ENCODE measurements at places on chromosomes 1 and 21.
A peak's percentile ranks its signal among the peaks of the same experiment; 100 is the strongest.

- DNase-seq: peak; percentile 81
Observed at GRCh38 chr1:43172527-43172972, 420 bp downstream of the CFAP57 start.

GRCh38 chr21:33230545-33231324 is 997 bp downstream of the IFNAR2 start:
- DNase-seq: peak; percentile 49

DNA sequence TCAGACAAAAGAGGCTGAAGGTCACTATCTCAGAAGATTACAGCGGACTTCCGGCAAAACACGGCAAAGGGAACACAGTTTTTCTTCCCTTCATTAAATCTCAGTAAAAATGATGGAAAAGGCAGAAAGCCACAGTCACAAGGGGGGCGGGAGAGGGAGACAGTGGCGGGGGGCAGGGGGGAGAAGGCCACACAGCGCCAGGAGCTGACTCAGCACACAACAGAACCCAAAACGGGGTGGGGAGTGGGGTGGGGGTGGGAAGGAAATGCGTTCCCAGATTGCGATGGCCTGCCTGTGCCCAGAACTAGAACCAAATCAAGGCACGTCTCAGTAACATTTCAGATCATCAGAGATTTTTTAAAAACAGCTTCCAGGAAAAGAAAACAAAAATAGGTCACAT is 13.4 kb downstream of the CFAP74 start:
- no peak for DNase-seq

GRCh38 chr1:12035312-12035711 is 16.0 kb downstream of the MIIP start:
- DNase-seq: no peak

GRCh38 chr1:185406006-185406690 is 89.1 kb upstream of the IVNS1ABP start:
- DNase-seq: no peak

- no peak for DNase-seq
Observed at GRCh38 chr1:110438893-110439292, 12.1 kb upstream of the PROK1 start.

DNA sequence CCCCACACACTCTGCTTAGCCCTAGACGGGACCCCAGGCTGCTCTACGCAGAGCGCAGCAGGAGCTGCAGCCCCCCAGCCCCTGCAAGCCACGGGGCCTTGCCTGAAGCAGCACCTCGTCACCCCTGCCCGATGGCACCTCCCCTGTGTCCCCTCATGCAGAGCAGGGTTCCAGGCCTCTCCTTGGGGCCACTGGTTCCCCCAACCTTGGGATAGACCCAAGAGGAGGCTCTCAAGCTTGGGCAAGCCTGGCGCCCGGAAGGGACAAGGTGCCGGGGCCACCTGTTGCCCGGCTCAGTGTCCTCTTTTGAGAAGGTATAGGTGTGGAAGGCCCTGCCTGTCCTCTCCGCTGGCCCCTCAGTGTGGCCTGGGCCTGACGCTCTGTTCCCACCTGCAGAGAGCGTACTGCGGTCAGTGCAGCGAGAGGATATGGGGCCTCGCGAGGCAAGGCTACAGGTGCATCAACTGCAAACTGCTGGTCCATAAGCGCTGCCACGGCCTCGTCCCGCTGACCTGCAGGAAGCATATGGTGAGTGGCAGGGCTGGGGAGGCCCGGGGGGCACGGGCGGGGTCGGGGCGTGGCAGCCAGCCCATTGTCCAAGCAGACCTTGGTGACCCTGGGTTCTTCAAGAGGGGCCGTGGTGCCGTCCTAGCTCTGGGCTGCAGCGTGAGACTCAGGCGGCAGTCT is 50.6 kb downstream of the FAAP20 start:
- no peak for DNase-seq

DNA sequence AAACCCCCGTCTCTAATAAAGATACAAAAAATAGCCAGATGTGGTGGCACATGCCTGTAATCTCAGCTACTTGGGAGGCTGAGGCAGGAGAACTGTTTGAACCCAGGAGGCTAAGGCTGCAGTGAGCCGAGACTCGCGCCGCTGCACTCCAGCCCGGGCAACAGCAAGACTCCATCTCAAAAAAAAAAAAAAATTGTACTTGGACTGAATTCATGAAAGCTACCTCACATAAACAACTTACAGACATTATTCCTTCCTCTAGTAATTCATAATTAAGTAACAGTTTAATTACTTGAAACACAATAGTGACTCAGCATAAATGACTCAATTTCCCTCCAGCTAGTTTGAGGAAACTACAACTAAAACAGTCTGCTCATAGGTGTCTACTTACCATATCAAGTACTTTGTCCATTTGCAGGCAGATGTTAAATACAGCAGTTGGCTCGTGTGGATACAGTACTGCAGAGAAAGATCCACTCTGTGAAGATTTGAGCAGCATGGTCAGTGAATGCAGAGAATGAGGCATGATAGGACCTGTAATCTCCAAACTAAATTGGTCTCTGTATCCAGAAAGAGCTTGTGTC is 9.4 kb downstream of the DONSON start:
- DNase-seq: no peak

- DNase-seq: no peak
Observed at GRCh38 chr21:14273736-14274538, 58.0 kb downstream of the RBM11 start.

DNA sequence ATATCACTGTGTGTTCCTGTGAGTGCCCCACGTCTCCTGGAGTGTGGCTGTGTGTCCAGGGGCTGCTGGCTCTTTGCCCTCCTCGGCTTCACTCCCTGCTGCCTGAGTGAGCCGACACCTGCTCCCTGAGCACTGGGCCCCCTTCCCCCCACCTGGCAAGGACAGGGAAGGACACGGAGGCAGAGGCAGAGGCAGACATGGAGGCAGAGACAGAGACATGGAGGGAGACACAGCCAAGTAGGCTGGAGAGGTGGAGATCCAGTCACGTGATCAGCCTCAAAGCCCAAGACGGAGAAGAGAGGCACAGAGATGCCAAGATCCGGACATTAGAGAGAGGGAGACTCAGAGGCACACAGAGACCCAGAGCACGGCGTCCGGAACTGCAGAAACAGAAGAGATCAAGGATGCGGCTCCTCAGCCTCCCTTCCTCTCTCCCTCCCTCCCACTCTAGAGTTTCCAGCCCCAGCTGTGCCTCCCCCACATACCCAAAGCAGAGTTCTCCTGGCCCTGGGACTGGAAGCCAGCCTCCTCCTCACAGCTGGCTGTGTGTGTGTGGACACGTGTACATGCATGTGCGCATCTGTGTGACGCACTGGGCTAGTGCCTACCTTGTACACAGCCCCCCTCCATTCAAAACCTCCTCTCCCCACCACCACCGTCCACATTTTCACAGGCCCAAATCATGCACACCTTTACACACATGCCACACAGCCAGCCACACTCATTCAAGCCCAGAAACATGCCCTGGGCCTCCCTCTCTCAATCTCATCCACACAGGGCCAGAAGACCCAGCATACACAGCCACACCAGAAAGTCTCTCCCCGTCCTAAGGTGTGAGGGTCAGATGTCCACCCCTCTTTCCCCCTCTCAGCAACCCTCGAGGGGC is 39.1 kb upstream of the WASF2 start:
- no peak for DNase-seq

- no peak for DNase-seq
Observed at GRCh38 chr1:223175633-223176032, 32.6 kb upstream of the TLR5 start.

GRCh38 chr1:224763126-224763775 is 147.1 kb downstream of the CNIH3 start:
- no peak for DNase-seq

GRCh38 chr1:211551638-211552460 is 27.1 kb downstream of the SLC30A1 start:
- DNase-seq: no peak

DNA sequence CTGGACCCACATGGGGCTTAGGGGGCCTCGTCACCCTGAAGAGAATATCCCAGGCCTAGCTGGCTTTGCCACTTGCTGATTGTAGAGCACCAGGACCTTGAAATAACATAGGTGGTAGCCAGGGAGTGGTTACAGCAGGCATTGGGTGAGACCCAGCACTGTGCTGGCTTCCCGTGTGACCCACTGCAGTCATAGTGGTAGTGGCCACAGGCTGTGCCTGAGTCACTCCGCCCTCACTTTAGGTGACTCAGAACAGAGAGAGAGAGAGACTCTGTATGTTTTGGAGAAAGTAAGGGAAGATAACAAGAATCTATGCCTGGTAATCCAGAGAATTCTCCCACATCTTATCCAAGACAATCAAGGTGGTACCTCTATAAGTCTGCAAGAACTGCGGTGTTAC is 98.7 kb upstream of the LHX8 start:
- DNase-seq: no peak

DNA sequence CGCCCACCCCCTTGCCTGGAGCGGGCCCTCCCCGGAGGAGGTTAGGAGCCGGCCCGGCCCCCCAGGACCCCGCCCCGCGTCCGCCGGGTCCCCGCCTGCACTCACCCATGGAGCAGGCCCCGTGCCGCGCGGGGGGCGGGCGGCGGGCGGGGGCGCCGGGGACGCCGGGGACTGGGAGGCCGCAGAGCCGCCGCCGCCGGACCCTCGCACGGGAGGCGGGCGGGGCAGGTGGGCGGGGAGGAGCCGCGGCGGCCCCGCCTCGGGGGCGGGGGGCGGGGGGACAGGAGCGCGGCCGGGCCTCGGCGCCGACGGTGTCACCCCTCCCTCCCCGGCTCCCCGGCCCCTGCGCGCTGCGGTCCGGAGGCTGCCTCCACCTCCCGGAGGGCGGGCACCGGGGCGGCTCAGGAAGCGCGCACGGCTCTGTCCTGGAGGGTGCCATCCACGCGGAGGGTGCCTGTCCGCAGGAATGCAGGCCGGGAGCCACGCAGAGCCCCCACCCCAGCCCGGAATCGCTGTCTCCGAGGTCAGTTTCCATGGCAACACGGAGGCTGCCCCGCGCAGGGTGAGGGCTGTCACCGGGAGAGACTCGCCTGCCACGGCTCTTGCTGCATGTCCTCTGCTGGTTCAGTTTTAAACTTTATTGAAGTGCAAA is 5.9 kb upstream of the PLEKHG5 start:
- DNase-seq: peak; percentile 48

DNA sequence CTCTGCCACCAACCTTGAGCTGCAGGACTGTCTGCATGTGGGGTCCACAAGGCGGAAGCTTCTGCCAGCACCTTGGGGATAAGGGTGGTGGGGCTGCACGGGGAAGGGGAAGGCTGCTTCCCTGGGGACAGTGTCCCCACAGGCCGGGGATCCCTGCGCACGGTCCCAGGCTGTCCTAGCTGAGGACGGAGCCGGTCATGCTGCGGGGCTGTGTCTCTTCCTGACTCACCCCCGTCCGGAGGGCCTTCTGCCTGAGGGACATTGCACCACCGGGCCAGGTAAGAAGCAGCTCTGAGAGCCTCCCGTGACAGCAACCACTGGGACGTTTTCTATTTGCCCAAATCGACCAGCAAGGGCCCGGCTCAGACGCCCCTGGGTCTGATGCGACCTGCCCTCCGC is 29.9 kb downstream of the KRTAP10-1 start:
- no peak for DNase-seq

GRCh38 chr1:222394224-222394623 is 153.7 kb downstream of the HHIPL2 start:
- DNase-seq: no peak

DNA sequence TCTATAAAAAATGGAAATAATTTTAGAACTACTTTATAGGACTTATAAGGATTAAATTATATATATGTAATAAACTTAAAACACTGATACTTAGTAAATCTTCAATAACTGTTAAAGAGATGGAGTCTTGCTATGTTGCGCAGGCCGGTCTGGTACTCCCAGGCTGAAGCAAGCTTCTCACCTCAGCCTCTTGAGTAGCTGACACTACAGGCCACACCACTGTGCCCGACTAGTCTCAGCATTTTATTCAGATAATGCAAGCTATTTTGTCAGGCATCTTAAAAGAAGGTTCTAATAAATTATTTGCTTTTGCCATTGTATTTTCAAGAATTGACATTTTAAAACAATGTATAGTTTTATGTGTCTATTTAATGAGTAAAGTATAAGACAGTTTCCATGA is 20.8 kb downstream of the CNST start:
- no peak for DNase-seq

GRCh38 chr1:153646672-153647345 is 11.7 kb upstream of the SNAPIN start:
- no peak for DNase-seq

- no peak for DNase-seq
Observed at GRCh38 chr21:34197561-34197960, 124.2 kb downstream of the MRPS6 start.

DNA sequence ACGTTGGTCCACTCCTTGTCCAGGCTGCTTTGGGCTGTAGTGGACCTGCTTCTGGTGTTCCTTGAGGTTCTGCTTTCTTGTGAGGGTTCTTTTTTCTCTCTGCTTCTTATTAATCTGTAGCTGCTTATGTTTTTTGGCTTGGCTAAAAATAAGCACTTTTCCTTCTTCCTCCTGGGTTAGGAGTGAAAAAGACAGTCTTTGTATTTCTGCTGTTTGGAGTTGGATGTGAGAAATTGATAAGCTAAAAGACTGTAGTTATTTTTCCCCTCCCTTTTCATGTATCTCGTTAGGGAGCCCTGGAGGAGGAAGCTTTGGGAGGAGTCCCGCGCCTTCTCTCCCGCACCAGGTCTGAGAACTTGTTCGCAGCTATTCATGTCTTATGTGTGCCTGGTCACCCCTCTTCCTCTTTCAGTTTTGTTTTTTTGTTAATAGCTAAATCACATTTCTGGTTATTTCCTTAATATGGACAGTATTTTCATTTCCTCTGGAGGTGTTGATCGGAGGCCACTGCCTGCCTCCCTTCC is 79.0 kb downstream of the GALNT2 start:
- no peak for DNase-seq

GRCh38 chr21:29817450-29817849 is 122.3 kb downstream of the GRIK1 start:
- DNase-seq: no peak

GRCh38 chr1:43419627-43420425 is 30.1 kb downstream of the SZT2 start:
- DNase-seq: no peak

DNA sequence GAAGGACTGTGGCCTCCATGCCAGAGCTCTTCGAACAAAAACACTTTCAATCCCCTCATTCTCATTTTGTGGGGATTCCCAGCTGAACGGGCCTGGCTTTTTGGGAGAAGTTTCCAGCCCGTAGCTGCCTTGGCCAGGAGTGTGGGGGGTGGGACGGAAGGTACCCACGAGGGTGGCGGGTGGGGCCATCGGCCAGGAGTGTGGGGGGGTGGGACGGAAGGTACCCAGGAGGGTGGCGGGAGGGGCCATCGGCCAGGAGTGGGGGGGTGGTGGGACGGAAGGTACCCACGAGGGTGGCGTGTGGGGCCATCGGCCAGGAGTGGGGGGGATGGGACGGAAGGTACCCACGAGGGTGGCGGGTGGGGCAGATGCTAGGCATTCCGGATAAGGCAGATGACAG is 71.7 kb upstream of the ZBTB18 start:
- no peak for DNase-seq

All from activated CD8-positive, alpha-beta memory T cell treated with anti-CD3 and anti-CD28 coated beads, Interleukin-2, amount 50 U/mL, for 4 hours (primary cell).